Stimulated activated CD4-positive, alpha-beta T cell treated with anti-CD3 and anti-CD28 coated beads, TNF-alpha, amount 100 ng/mL, for 24 hours (primary cell): ENCODE measurements at places on chromosomes 2 and 18.

DNA sequence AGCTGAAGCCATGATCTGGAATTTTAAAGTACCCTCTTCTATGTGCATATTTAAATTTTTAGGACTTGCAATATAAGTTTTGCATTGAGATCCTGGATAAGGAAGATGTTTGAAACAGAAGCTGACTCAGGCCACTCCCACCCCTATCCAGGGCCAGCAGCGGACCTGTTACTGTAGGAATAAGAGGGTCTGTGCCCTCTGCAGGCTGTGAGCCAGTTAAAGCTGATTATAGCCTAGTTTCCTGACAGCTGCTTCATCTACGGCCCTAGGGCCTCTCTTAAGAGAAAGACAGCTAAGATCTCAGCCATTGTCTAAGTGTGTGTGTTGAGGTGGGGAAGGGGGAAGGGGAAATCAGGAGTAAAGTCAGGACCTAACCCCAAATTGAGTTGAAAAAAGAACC, 234.0 kb downstream of the HAUS1 start:
- no peak for DNase-seq

DNA sequence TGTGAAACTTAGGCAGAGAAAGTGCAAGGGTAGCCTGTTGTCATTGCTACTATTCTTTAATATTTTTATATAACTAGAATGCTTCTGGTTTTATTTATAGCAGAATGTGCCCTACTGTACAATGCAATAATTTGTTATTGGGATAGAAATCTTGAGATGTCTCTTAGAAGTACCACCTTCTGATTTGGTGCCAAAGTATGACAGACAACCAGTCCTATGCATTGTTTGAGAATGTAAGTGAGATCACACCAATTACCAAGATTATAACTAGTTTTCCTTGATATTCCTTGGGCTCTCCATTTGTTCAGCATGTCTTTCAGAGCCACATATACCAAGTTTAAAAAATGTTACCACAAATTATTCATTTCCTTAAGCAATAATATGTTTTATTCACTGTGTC, 399.7 kb downstream of the CPS1 start:
- DNase-seq = no peak

- DNase-seq = no peak
Measured at GRCh38 chr2:19723021-19723420, 178.8 kb downstream of the TTC32 start.

DNA sequence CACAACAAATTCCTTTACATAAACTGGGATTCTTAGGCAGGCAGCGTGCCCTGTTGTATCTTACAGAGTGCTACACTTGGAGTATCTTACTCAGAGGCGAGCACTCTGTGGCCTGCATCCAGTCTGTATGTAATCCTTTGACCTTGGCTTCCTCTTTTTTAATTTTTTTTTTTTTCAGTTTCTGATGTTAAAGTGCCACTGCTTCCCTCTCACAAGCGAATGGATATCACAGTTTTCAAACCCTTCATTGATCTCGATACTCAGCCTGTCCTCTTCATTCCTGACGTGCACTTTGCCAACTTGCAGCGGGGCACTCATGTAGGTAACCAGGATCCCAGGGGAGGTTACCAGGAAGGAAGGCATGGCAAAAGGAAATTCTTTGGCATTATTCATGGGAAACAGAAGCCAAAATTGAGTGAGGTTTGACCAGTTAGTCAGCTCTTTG, 40.4 kb downstream of the GRHL1 start:
- no peak for DNase-seq
